NCI-H2107 (cell line): ENCODE measurements at places on chromosomes 1 and 21.

GRCh38 chr1:174964972-174965361 lies 34.8 kb upstream of the CACYBP start:
- DNase-seq: no peak

DNA sequence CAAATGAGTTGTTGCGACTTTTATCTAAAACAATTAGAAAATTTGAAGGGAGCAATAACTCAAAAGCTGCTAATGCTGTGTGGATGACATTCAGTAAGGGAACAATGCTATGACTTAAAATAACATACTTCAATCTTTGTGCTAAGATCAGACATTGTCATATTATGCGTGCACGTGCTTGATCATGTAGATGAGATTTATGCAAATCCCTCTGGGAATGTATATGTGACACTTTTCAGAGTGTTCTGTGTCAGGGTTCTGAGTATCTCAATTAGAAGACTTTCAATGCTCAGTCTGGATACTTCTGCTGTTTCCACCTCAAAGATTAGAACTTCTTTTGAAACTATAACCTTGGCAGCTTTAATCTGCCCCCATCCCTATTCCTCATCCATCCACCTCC lies 18.6 kb upstream of the POU2F1 start:
- DNase-seq: no peak

- no peak for DNase-seq
Observed at GRCh38 chr21:32136546-32136945, 142.3 kb downstream of the MIS18A start.

DNA sequence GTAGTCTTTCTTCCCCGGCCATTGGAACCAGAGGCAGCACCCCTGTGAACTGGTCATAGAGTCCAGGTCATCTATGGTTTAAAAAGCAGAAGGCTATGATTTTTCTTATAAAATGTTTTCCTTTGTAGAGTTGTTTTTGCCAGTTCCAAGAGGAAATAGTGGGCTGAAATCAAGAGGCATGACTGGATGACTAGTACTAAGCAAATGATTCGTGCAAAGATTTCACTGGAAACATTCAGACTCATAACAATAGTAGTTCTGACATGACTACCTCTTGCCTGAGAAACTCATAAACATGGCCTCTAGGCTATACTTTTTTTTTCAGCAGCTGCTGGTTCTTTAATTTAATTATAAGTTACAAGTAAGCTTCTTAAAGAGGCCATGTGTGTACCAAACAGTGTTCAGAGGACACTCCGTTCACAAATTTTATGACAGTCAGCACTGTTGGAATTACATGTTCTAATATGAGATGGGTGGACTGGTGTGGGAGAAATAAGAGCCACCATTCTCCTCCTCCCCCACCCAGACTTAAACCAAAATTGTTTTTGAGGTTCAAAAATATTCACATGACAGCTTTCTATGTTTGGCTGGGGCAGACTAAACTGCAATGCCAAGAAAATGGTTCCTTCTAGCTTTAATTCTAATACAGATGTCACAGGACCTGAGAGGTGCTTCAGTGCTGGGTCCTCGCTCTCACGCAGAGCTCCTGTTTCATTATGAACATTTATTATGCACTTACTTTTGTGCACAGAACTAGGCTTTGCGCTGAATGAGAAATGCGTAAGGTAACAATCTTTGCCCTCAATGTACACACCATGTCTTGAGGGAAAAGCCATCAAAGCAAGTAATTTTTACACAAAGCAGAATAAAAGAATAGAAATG lies 147.5 kb downstream of the ZC3H11B start:
- DNase-seq: no peak

- DNase-seq: no peak
Observed at GRCh38 chr1:182617014-182617429, 12.8 kb upstream of the RGS16 start.

DNA sequence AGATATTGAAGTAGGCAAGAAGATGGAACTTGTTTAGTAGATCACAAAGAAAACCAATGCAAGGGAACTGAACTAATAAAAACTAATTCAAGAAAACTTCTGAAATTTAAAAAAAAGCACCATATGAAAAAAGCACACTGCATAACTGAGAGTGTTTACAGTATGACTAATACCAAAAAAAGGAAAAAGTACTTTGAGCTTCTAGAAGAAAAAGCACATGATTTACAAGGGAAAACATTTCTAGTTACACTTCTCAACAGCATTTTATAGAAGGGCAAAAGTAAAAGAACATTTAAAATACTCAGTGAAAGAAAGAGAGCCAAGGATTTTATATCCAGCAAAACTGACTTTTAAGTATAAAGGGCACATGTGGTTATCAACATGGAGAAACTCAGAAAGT lies 233.6 kb downstream of the RPS6KC1 start:
- DNase-seq: no peak
